ENCODE measurements at places on chromosomes 13 and 19. TPM values are rescaled to one million over a fixed set of nuclear protein-coding genes. Genes with fewer than 3 reads are reported as not detected.
A peak's percentile ranks its signal among the peaks of the same experiment; 100 is the strongest.

DNA sequence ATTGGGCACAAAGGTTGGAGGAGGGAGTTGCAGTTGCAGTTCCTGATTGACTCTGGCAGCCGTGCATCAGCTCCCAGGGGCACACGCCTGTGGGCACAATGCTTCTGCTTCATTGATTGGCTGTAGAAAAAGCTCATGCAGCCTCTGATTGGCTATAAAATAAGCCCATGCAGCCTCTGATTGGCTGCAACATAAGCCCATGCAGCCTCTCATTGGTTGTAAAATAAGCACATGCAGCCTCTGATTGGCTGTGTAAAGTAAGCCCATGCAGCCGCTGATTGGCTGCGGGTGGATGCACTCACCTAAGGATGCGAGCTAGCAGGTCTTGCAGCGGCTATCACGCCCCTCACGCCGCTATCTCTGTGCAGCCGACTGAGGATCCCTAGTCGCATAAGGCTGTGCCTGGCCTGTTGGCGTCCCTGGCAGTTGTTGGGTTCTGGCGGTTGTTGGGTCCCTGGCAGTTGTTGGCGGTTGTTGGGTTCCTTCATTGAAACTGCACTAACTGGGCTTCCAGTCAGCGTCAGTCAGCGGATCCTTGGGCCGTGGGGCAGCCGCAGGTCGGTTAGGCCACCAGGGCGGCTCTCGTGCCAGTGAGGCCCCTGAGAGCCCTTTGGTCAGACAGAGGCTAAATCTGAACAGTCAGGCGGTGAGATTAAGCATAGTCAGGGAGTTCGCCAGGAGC is at the start of gene SIGLECL1:
SIGLECL1 (plus strand) TSS at position 295 of the 682 bp plus-strand sequence. CDS start 12,993 bp downstream, outside the sequence.
- no peaks in the 10 kb centered on the region for H3K27me3 ChIP-seq
- H3K27ac ChIP-seq = no peak within 1 kb of the TSS
- no peaks in the 10 kb centered on the region for H3K36me3 ChIP-seq
- H3K4me1 ChIP-seq = no peaks in the 10 kb centered on the region
- H3K4me3 ChIP-seq = no peak within 1 kb of the TSS

DNA sequence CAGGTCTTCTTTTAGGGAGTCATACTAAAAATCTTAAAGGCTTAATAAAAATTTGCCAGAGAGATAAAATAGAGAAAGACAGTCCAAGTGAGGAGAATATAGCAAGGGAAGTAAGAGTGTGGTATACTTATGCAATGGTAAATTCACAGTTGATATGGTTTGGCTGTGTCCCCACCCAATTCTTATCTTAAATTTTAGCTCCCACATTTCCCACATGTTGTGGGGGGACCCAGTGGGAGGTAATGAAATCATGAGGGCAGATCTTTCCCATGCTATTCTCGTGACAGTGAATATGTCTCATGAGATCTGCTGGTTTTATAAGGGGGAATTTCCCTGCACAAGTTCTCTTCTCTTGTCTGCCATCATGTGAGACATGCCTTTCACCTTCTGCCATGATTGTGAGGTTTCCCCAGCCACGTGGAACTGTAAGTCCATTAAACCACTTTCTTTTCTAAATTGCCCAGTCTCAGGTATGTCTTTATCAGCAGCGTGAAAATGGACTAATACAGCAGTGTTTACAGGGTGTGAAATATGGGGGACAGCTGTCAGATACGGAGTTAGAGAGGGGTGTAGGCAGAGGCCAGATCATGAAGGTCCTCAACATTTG is 115.4 kb downstream of the UGGT2 start:
- DNase-seq = no peak
- H3K4me1 ChIP-seq = no peaks in the 10 kb centered on the region
- H3K4me3 ChIP-seq = no peak overlapping the region
- H3K27me3 ChIP-seq = no peaks in the 10 kb centered on the region
- no peak overlapping the region for H3K27ac ChIP-seq

- peaks cover 3% of the 10 kb centered on the region for H3K4me1 ChIP-seq
- no peaks in the 10 kb centered on the region for H3K27me3 ChIP-seq
- DNase-seq = peak; percentile 12
- H3K27ac ChIP-seq = no peak overlapping the region
- no peak overlapping the region for H3K4me3 ChIP-seq
Observed at GRCh38 chr13:107069108-107069776, 501.3 kb upstream of the ARGLU1 start.

The SPRED3 gene
- total RNA-seq = 4.6 TPM

- H3K4me1 ChIP-seq = no peaks in the 10 kb centered on the region
- H3K4me3 ChIP-seq = no peak overlapping the region
- no peaks in the 10 kb centered on the region for H3K36me3 ChIP-seq
- no peak overlapping the region for H3K27ac ChIP-seq
- DNase-seq = no peak
- no peaks in the 10 kb centered on the region for H3K27me3 ChIP-seq
Observed at GRCh38 chr13:108572782-108573211, 56.6 kb upstream of the MYO16 start.

DNA sequence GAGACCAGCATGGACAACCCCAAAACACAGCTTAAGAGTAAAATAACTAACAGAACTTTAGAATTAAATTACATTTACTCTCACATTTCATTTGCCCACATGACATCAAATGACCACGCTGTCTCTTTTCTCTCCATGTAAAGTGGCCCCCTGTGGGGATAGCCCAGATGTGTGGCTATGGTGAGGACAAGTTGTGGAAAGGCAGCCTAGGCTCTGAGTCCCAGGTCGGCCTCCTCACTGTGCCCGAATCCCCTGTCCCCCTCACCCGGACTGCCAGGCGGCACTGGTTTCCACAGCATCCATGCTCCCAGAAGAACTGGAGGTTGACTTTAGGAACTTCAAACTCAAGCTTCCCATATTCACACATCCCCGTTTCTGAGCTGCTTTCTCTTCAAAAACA is 111.8 kb upstream of the UQCRFS1 start:
- H3K4me3 ChIP-seq = no peak overlapping the region
- DNase-seq = no peak
- no peak overlapping the region for H3K27ac ChIP-seq
- no peaks in the 10 kb centered on the region for H3K27me3 ChIP-seq

DNA sequence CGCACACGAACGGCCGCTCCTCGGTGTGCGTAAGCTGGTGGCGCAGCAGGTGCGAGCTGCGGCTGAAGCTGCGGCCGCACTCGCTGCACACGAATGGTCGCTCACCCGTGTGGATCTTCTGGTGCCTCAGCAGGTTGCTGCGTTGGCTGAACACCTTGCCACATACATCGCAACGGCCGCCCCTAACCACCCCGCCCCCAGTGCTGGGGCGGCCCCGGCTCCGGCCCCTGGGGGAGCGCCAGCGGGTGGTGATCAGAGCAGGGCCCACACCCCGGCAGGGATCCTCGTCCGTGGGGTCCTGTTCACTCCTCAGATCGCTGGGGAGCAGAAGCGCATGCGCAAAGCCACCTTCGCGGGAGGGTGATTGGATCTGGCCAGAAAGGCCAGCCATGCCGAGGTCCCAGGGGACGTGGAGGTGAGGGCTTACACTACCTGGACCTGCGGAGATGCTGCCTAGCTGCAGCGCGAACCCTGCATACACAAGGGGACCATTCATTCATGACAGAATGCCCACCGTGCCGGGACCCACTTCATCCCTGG is 4.7 kb upstream of the UBE2M start:
- peaks cover 22% of the 10 kb centered on the region for H3K27me3 ChIP-seq
- DNase-seq = no peak
- H3K36me3 ChIP-seq = no peaks in the 10 kb centered on the region
- no peak overlapping the region for H3K27ac ChIP-seq

DNA sequence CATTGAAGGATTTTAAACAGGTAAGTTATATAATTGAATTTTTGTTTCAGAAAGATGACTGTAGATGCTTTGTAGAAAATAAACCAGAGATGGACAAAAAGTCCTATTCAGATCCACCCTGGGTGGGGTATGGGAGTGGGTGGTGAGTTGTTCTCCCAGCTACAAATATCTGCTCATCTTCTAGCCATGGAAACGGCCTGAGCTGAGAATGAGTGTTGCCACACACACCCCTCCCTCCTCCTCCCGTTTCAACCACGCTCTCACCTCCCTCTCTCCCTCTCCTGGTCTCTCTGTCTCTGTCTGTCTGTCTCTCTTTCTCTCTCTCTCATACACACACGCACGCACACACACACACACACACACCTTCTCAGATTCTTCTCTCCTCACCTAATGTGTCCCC is 26.4 kb downstream of the SERTM1 start:
- DNase-seq = no peak
- H3K4me3 ChIP-seq = no peak overlapping the region
- no peaks in the 10 kb centered on the region for H3K27me3 ChIP-seq
- no peaks in the 10 kb centered on the region for H3K4me1 ChIP-seq
- H3K27ac ChIP-seq = no peak overlapping the region

GRCh38 chr19:1136201-1136600 is 32.4 kb downstream of the GPX4 start:
- H3K27me3 ChIP-seq = no peaks in the 10 kb centered on the region
- no peak for DNase-seq
- H3K36me3 ChIP-seq = no peaks in the 10 kb centered on the region
- peaks cover 19% of the 10 kb centered on the region for H3K4me1 ChIP-seq

GRCh38 chr13:26943748-26944147 is 183.2 kb upstream of the GPR12 start:
- no peaks in the 10 kb centered on the region for H3K4me1 ChIP-seq
- H3K27me3 ChIP-seq = no peaks in the 10 kb centered on the region
- H3K4me3 ChIP-seq = no peak overlapping the region
- H3K27ac ChIP-seq = no peak overlapping the region
- H3K36me3 ChIP-seq = no peaks in the 10 kb centered on the region

The LPAR6 gene
- total RNA-seq = 4.6 TPM

- no peak overlapping the region for H3K4me3 ChIP-seq
- H3K27me3 ChIP-seq = no peaks in the 10 kb centered on the region
- DNase-seq = no peak
- peak overlapping the region; percentile 58 for H3K27ac ChIP-seq
Observed at GRCh38 chr19:10768936-10769335, 51.1 kb downstream of the DNM2 start.

DNA sequence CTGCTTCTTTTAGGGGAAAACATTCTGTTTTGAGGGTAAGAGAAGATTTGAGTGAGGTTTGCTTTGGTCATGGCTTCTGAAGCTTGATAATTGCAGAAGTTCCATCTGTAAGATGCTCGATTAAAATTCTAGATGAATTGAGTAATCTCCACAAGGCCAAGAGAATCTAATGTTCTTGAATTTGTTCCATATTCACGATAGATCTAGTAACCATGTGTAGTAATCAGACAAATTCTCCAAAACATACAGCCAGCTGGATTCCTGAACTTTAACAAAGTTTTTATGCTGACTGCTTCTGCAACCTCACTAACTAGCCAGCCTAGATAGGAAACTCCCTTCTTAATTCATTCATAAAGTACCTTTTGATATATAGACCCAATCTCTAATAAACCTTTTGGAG is 92.7 kb downstream of the COL4A2 start:
- H3K36me3 ChIP-seq = no peaks in the 10 kb centered on the region
- no peak overlapping the region for H3K4me3 ChIP-seq
- no peak overlapping the region for H3K27ac ChIP-seq

The SERPINE3 gene
- total RNA-seq = 0.47 TPM

GRCh38 chr19:31387717-31388301 is 38.6 kb upstream of the TSHZ3 start:
- peaks cover 10% of the 10 kb centered on the region for H3K4me1 ChIP-seq
- H3K27ac ChIP-seq = no peak overlapping the region
- no peaks in the 10 kb centered on the region for H3K36me3 ChIP-seq
- H3K4me3 ChIP-seq = no peak overlapping the region

DNA sequence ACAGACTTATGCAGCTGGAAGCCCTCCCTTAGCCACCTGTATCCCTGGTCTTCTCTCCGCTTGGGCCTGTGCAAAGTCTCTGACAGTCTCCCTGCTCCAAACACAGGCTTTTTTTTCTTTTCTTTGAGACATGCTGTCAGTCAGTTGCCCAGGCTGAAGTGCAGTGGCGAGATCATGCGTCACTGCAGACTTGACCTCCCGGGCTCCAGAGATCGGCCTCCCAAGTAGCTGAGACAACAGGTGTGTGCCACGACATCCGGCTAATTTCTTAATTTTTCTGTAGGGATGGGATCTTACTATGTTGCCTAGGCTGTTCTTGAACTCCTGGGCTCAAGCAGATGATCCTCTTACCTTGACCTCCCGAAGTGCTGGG is 1.6 kb downstream of the MZF1 start:
- no peaks in the 10 kb centered on the region for H3K36me3 ChIP-seq
- peaks cover 14% of the 10 kb centered on the region for H3K4me1 ChIP-seq
- H3K4me3 ChIP-seq = no peak overlapping the region

GRCh38 chr13:76750126-76750525 is 136.1 kb downstream of the KCTD12 start:
- H3K4me3 ChIP-seq = no peak overlapping the region
- H3K27ac ChIP-seq = no peak overlapping the region
- H3K27me3 ChIP-seq = no peaks in the 10 kb centered on the region
- no peaks in the 10 kb centered on the region for H3K36me3 ChIP-seq

DNA sequence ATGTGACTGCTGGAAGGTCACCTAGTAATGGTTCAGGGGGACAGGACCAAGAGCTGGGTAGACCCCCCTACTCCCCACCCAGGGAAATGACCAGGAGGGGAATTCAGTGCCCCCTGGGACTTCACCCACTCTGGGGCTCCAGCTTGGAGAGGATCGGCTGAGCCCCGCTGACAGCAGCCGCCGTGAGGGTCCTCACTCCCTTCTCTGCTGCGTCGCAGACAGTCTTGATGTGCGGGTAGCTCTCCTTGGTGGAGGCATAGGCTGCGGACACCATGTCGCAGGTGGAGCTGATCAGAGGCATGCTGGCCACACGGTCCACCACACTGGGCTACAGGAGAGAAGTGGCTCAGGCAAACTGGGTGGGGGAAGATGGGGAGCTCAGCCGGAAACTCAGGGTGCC is 7.8 kb downstream of the PLIN3 start:
- H3K27ac ChIP-seq = no peak overlapping the region
- no peak overlapping the region for H3K4me3 ChIP-seq
- no peaks in the 10 kb centered on the region for H3K36me3 ChIP-seq
- no peaks in the 10 kb centered on the region for H3K27me3 ChIP-seq
- H3K4me1 ChIP-seq = no peaks in the 10 kb centered on the region
- DNase-seq = no peak

- no peak overlapping the region for H3K4me3 ChIP-seq
- no peaks in the 10 kb centered on the region for H3K27me3 ChIP-seq
- H3K27ac ChIP-seq = no peak overlapping the region
Observed at GRCh38 chr13:102677122-102677521, 17.7 kb downstream of the METTL21C start.

DNA sequence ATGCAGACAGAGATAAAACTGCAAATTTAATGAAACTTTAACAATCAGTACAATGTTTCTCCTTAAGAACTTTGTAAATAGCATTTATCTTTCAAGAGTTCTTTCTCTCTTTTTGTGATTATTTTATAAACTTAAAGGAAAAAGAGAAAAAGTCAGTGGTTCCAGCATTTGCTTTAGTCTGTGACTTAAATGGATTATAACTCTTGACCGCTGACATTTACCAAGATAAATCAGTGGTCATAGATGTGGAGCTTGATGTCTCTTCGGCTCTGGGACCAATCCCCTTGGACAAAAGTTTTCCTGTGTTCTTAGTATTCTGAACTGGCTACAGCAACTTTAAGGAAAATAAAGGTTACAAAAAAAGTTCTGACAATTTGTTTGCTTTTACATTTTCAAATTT is 162.6 kb downstream of the TM9SF2 start:
- no peak for DNase-seq
- H3K27ac ChIP-seq = peak overlapping the region; percentile 88
- H3K4me3 ChIP-seq = no peak overlapping the region
- H3K4me1 ChIP-seq = peaks cover 75% of the 10 kb centered on the region
- H3K27me3 ChIP-seq = no peaks in the 10 kb centered on the region
